Non-pigmented ciliary epithelial cell (primary cell): ENCODE measurements at places on chromosomes 4 and X.
A peak's percentile ranks its signal among the peaks of the same experiment; 100 is the strongest.

- DNase-seq = no peak
Measured at GRCh38 chrX:34873500-34874225, 68.9 kb upstream of the FAM47B start.

DNA sequence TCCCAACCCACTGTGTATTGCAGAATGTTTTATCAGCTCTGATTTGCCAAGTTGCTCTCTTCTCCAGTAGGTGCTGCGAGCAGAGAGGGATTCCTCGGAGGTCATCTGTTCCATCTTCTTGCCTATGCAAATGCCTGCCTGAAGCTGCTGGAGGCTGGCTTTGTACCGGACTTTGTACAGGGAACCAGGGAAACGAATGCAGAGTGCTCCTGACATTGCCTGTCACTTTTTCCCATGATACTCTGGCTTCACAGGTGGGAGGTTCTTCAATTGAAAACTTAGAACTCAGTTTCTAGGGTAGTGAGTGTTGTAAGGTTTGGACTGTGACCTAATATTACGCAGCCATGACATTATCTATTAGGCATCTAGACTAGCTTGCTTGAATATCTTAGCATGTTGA is 24.9 kb downstream of the AR start:
- no peak for DNase-seq

DNA sequence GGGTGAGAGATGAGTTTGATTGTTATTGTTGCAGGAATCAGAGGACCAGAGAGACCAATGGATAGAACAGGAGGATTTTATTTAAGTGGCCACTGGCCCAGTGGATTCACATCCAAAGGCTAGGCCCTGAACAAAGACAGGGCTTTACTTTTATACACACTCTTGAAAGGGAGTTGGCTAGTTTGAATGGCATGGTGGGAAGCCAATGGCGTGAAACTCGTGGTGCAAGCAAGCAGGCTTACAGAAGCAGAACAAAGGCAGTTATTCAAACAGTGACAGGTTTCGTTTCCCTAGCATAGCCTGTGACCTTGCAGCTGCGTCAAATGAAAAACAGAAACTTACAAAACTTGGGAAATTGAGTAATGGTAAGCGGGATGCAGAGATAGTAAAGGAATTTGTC is 110.2 kb upstream of the PRDX4 start:
- DNase-seq = no peak

DNA sequence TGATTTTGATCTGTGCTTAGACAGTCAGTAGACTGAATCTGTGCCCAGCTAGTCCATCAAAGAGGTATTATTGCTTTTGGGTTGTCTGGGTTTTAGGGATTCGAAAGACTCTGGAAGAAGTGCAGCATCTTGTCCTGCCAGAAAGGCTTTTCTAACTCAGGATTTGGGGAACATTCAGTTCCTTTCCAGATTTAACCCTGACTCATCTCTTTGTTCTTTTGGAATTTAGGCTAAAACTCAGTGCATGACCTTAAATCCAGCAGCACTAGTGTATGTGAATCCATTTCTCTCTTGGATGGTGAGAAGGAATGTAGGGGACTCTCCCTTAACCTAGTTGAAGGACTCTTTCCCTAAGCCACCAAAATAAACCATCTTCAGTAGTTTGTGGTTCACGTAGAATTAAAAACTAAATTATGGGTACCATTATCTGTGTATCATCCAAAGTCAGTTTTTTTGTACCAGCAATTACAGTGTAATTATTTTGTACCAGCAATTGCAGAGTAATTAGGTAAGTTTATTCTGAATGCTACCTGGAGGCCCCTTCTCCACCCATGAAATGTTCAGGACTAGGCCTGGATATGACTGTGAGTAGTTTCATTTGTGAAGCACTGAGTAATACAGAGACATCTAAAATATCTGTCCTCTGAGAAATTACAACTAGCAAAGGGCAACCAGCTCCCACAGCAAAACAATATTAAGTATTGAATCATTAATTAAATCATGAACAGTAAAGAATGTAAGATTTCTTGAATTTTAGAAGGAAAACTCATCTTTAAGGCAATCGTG is 384.0 kb downstream of the TMA16 start:
- DNase-seq = no peak

GRCh38 chr4:139229534-139230039 is 50.4 kb downstream of the MGARP start:
- DNase-seq = no peak

- no peak for DNase-seq
Measured at GRCh38 chr4:146763560-146763959, 124.9 kb downstream of the POU4F2 start.

DNA sequence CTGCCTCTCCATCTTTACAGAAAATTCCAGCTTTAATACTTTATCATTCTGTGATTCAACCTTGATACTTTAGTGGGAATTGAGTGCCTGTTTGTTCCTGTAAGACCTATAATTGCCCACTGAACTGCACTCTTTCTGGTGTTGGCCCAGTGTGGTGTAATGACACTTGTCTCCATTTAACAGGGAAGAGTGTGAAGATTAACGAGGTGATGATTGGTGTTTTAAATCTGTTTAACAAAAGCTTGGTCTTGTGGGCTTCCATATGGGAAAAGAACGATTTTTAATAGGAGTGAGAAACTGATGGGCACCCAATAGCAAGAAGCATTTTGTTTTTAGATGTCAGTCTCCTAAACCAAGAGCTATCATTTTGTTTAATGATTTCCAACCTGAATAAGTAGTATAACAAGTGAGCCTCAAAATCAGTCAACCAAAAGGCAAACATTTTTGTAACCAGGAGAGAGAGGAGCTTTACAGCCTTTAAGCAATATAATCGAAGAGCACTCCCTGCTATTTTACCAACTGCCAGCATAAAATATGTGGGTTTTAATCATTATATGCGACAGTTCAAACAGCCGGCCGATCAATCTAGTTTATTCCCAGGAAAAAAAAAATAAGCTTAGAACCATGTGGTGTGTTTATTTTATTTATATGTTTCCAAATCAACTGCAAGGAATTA is 50.2 kb downstream of the SUPT20HL1 start:
- DNase-seq = no peak

- peak; percentile 84 for DNase-seq
Measured at GRCh38 chr4:26171941-26172340, 148.9 kb upstream of the RBPJ start.

- no peak for DNase-seq
Measured at GRCh38 chrX:120401301-120401700, 39.4 kb downstream of the ATP1B4 start.

DNA sequence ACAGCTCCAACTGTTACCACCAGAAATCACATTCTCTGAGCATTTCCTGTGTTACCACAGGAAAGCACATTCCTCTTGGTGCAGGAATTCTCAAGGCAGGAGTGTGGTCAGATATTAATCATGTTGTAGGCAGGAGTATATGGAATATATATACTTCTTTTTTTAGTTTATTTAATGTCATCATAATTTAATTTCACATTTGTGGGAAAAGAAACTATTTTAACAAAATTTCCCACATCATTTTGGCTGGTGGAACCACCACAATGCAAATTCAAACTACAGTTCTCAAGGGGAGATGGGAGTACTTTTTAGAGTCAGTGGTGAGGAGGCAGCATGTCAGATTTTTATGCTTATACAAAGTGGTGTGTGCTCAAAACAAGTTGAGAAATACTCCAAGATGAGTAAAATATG is 139.0 kb downstream of the ATP10D start:
- DNase-seq = peak; percentile 78

- no peak for DNase-seq
Measured at GRCh38 chr4:1031346-1031745, 19.9 kb downstream of the FGFRL1 start.

GRCh38 chr4:98930311-98930865 is 1.5 kb upstream of the EIF4E start:
- DNase-seq = no peak

DNA sequence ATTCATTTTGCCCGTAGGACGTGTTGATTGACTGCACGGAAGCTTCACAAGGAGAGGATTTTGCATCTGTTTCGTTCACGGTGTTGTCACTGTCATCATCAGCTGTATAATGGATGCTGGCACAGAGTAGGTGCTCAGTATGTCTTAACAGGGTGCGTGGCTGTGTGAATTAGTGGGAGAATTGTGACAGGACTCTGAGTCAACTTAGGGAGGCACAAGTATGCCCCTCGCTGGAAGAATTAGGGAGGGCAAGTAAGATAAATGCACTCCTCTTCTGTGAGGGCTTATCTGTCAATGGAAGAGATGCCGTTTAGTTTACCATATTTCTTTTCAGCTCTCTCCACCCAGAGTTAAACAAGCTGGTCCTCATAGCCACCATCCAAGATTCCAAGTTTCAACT is 107.2 kb downstream of the TRIML1 start:
- DNase-seq = no peak

GRCh38 chr4:683982-684622 is 4.8 kb downstream of the SLC49A3 start:
- peak; percentile 11 for DNase-seq

DNA sequence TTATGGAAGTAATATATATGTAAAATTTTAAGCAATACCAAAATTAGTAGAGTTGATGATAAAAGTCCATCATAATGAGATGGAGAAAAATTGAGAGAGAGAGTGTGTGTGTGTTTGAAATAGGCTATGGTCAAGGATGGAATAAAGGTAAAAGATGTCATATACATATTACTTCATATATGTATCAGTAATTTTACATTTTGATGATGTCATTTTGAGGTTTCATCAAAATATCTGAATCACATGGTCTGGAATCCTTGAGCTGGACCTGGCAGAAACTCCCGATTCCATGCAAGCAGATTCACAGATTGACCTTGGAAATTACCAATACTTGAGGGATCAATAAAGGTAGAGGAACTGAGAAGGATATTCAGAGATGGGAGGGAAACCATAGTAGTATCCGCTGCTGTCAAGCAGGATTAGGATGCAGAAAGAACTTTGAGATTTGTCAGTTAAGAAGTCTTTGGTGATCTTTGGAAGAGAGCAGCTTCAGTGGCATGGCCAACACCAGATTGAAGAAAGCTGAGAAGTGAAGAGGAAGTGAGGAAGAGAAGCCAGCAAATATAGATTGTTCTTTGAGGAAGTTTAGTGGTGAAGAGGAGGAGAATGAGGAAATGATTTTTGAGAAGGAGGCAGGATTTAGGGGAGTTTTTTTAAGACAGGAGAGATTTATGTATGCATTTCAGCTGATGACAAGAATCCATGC is 21.5 kb downstream of the DNAAF6 start:
- no peak for DNase-seq

DNA sequence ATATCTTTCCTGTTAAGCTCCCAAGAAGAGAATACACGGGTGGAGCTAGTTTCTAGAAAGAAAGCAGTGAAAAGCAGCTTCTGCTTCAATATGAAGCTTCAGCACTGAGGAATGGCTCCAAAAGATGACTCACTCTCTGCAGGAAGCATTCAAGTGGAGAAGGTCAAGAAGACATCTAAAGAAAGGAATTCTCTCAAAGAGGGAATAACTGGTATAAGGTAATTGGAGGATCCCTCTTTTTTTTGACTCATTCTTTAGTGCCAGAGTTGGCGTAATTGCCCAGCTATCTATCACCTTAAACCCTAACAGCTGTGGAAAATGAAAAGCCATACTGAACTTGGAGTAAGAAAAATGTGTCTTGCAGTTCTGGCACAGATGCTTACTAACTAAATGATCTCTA is 3.5 kb downstream of the EDA2R start:
- no peak for DNase-seq

- DNase-seq = no peak
Measured at GRCh38 chrX:17465201-17465600, 90.2 kb downstream of the NHS start.

DNA sequence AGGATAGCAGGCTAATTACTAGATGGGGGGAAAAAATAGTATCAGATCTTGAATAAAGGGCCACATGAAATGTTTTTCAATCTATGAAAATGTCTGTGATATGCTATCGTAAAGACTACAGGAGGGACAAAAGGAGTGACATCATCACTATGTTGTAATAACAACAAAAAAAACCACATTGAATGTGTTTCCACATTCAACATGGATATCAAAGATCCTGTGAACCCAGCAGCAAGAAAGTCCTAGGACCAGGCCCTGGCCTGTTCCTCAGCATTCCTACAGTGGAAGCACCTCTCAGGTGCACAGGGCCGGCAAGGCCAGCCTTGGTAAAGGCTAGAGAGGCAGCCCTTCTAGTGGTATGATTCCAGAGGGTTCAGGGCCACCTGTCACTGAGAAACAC is 118.3 kb downstream of the RELL1 start:
- no peak for DNase-seq

DNA sequence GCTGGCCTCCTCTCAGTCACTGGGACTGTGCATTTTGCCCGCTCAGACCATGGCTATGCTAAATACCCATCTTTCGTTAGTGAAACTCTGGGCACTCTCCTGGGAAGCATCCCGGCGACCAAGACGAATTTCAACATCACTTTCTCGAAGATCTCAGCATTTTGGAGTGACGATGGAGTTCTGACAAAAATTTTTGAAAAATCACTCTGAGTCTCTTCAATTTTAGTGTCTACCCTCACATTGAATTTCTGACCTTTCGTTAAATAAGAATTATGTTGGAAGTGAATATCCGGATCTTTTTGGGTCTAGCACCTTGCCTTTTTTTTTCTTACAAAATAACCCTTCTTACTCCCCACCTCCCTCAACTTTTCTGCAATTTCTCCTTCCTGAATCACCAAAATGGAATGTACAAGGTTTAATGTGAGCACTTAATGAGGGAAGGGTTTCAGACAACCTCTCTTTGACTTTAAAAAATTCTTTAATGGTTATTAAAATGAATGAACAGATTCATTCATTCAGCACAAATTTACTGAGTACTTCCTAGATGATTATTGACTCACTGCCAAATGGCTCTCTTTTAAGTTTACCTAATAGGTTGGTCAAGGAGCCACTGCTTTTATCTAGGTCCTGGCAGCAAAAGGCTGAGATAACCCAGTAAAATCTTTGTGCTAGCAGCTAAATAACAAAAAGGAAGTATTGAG is 746 bp upstream of the AADAT start:
- no peak for DNase-seq

GRCh38 chr4:88955580-88956380 is 101.2 kb downstream of the FAM13A start:
- no peak for DNase-seq

- DNase-seq = no peak
Measured at GRCh38 chr4:54107951-54108748, 8.2 kb downstream of the GSX2 start.

GRCh38 chr4:180581061-180581460 is 1662.1 kb upstream of the TENM3 start:
- DNase-seq = no peak

DNA sequence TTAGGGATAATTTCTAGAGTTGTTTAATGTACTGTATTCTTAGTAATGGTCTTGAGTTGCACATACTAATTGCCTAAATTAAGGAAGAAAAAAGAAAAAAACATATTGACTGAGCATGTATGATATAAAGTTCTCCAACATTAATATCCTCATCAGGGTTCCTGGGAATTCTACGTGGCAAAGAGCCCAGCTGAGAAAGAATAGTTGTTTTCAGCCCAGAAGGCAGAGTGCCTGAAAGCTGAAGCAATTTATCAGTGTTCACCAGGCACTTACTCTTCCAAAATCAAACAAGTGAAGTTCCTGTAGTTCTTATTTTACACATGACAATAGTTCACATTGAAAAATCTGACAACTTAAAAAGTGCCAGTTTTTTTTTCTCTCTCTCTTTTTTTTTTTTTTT is 27.7 kb downstream of the YIPF7 start:
- no peak for DNase-seq

- no peak for DNase-seq
Measured at GRCh38 chr4:2728221-2728620, 27.9 kb downstream of the TNIP2 start.

GRCh38 chr4:187118602-187119120 is 395.0 kb upstream of the FAT1 start:
- no peak for DNase-seq

GRCh38 chrX:10160211-10160610 is 3.4 kb downstream of the CLCN4 start:
- no peak for DNase-seq
